ENCODE measurements at places on chromosomes 4 and X.
A peak's percentile ranks its signal among the peaks of the same experiment; 100 is the strongest.

- DNase-seq = no peak
Measured at GRCh38 chr4:174635732-174636131, 113.4 kb upstream of the HPGD start.

- DNase-seq = peak; percentile 31
Measured at GRCh38 chr4:76689145-76689817, 208.7 kb downstream of the SOWAHB start.

GRCh38 chr4:176767183-176767582 lies 25.5 kb downstream of the VEGFC start:
- DNase-seq = no peak

- no peak for DNase-seq
Measured at GRCh38 chrX:120753413-120754251, 122.0 kb downstream of the CT47B1 start.

- DNase-seq = peak; percentile 22
Measured at GRCh38 chr4:37601531-37601930, 84.6 kb downstream of the RELL1 start.

DNA sequence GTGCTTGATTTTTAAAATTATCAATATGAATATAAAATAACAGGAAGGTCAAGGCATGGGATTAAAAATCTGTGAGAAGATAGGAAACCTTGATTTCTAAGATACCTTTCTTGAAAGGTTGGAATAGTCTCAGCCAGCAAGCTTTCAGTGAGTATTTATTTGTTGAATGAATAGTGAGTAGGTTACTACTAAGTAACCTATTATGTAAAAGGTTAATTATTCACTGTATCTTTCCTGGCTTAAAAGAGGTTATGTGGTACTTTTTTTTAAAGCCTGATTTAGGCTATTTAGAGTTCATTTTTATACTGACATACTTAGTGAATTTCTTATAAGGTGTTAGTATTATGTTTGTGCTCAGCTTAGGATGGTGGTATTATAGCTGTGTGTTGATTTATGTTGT lies 123.5 kb downstream of the PTPN13 start:
- DNase-seq = no peak

DNA sequence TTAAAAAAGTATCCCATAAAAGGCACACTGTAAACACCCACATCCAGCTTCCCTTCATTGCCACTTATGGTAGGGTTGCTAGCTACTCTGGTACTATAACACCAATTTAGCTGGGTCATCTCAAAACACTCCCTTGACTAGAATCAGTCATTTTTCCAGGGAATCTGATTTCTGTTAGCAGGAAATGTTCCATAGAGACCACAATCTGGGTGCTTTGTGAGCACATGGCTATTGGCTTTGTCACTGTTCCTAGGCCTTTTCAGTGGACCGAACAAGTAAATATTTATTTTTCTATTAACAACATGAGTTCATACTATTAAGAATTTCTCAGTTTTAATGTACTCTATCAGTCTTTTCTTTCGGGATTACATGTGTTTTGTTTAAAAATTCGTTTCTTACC lies 404.7 kb upstream of the GNPDA2 start:
- DNase-seq = no peak

Measured in activated T-cell treated with anti-CD3 and anti-CD28 coated beads, Interleukin-2, amount 50 U/mL, for 72 hours (primary cell).